Endothelial cell of umbilical vein (primary cell): ENCODE measurements at places on chromosomes 4 and X. TPM values are rescaled to one million over a fixed set of nuclear protein-coding genes. Genes with fewer than 3 reads are reported as not detected.

ATP11C gene
- 6.9 and 9.1 TPM in 2 replicates for polyA plus RNA-seq

ADGRL3 gene
- not detected in 2 replicates for polyA plus RNA-seq

ZDHHC15 gene
- polyA plus RNA-seq, result 0.03 TPM in 1 of 2 replicates, not detected in the other

DCAF4L1 gene
- polyA plus RNA-seq, result 0.06 TPM in 2 replicates

RXFP1 gene
- polyA plus RNA-seq, result not detected in 2 replicates

COL4A6 gene
- 0.33 and 0.62 TPM in 2 replicates for polyA plus RNA-seq

PTPN13 gene
- polyA plus RNA-seq, result 0.62 and 0.69 TPM in 2 replicates

FAM9B gene
- not detected in 2 replicates for polyA plus RNA-seq

SSX2 gene
- polyA plus RNA-seq, result not detected in 2 replicates

SMIM31 gene
- not detected in 2 replicates for polyA plus RNA-seq

DGKK gene
- polyA plus RNA-seq, result not detected in 2 replicates

CENPVL1 gene
- polyA plus RNA-seq, result not detected in 2 replicates

PRSS12 gene
- polyA plus RNA-seq, result 0.16 and 0.22 TPM in 2 replicates

RBMXL3 gene
- polyA plus RNA-seq, result not detected in 2 replicates

NPY1R gene
- 0.08 and 0.21 TPM in 2 replicates for polyA plus RNA-seq

SPANXA2 gene
- polyA plus RNA-seq, result not detected in 2 replicates

CFAP47 gene
- 0.06 TPM in 1 of 2 replicates, not detected in the other for polyA plus RNA-seq

EDA gene
- 0.29 and 0.37 TPM in 2 replicates for polyA plus RNA-seq

CXCL10 gene
- polyA plus RNA-seq, result 0.18 and 0.25 TPM in 2 replicates

ARMCX6 gene
- 71.7 and 73.4 TPM in 2 replicates for polyA plus RNA-seq

TECRL gene
- not detected in 2 replicates for polyA plus RNA-seq

YIPF7 gene
- polyA plus RNA-seq, result not detected in 2 replicates

ANKRD50 gene
- 19.7 and 24.5 TPM in 2 replicates for polyA plus RNA-seq

L1CAM gene
- 0.01 and 0.02 TPM in 2 replicates for polyA plus RNA-seq

TMEM131L gene
- 7.2 and 7.7 TPM in 2 replicates for polyA plus RNA-seq

TLR6 gene
- polyA plus RNA-seq, result 0.16 and 0.19 TPM in 2 replicates

CFP gene
- 0.62 and 0.69 TPM in 2 replicates for polyA plus RNA-seq

MAGEC1 gene
- polyA plus RNA-seq, result not detected in 2 replicates

STK32B gene
- polyA plus RNA-seq, result 5.6 and 6.1 TPM in 2 replicates

MAP7D2 gene
- 0.03 and 0.08 TPM in 2 replicates for polyA plus RNA-seq

CXCL3 gene
- 1.1 TPM in 2 replicates for polyA plus RNA-seq

PRDM5 gene
- 1.6 and 2.2 TPM in 2 replicates for polyA plus RNA-seq

NSUN7 gene
- 0.03 TPM in 1 of 2 replicates, not detected in the other for polyA plus RNA-seq

FAM47A gene
- polyA plus RNA-seq, result not detected in 2 replicates

PDLIM3 gene
- 15.3 and 17.6 TPM in 2 replicates for polyA plus RNA-seq

NONO gene
- 249 and 471 TPM in 2 replicates for polyA plus RNA-seq

MAGEA8 gene
- not detected in 2 replicates for polyA plus RNA-seq

GAGE12E gene
- not detected in 2 replicates for polyA plus RNA-seq

CAPN6 gene
- not detected in 2 replicates for polyA plus RNA-seq

CFAP99 gene
- 0.03 TPM in 1 of 2 replicates, not detected in the other for polyA plus RNA-seq

SSX4B gene
- polyA plus RNA-seq, result not detected in 2 replicates

DRD5 gene
- polyA plus RNA-seq, result not detected in 2 replicates

CXorf49B gene
- not detected in 2 replicates for polyA plus RNA-seq

ATP2B3 gene
- 0.01 and 0.02 TPM in 2 replicates for polyA plus RNA-seq

REPS2 gene
- 0.78 and 0.91 TPM in 2 replicates for polyA plus RNA-seq

SPANXD gene
- not detected in 2 replicates for polyA plus RNA-seq

SEC24B gene
- 46.2 and 49.3 TPM in 2 replicates for polyA plus RNA-seq

OPRPN gene
- polyA plus RNA-seq, result not detected in 2 replicates

HHIP gene
- 227 and 239 TPM in 2 replicates for polyA plus RNA-seq

UNC5C gene
- polyA plus RNA-seq, result 0.32 and 0.44 TPM in 2 replicates

VSIG4 gene
- polyA plus RNA-seq, result not detected in 2 replicates

ODAPH gene
- polyA plus RNA-seq, result not detected in 2 replicates

MGAT4D gene
- not detected in 2 replicates for polyA plus RNA-seq

STPG2 gene
- polyA plus RNA-seq, result not detected in 2 replicates

ATP1B4 gene
- not detected in 2 replicates for polyA plus RNA-seq

SSX2B gene
- polyA plus RNA-seq, result not detected in 2 replicates
